Activated naive CD8-positive, alpha-beta T cell treated with anti-CD3 and anti-CD28 coated beads, Interleukin-2, amount 10 ng/mL, durations not matched to agents 7 days and 5 days (primary cell): ENCODE measurements at places on chromosomes 5 and 9. TPM values are rescaled to one million over a fixed set of nuclear protein-coding genes. Genes with fewer than 3 reads are reported as not detected.
A peak's percentile ranks its signal among the peaks of the same experiment; 100 is the strongest.

- peak within 1 kb of the TSS; percentile 89 for H3K4me3 ChIP-seq
- H3K27ac ChIP-seq: peak within 1 kb of the TSS; percentile 69
- H3K36me3 ChIP-seq: no peaks in the 10 kb centered on the region
- H3K27me3 ChIP-seq: peaks cover 10% of the 10 kb centered on the region
Observed at GRCh38 chr9:35489313-35490154, at the start of gene RUSC2. TSS of gene RUSC2 (plus strand) at chr9:35490111. CDS start at chr9:35546522, 56,411 bp downstream.

Gene NOL8
- total RNA-seq: 69.2 TPM

DNA sequence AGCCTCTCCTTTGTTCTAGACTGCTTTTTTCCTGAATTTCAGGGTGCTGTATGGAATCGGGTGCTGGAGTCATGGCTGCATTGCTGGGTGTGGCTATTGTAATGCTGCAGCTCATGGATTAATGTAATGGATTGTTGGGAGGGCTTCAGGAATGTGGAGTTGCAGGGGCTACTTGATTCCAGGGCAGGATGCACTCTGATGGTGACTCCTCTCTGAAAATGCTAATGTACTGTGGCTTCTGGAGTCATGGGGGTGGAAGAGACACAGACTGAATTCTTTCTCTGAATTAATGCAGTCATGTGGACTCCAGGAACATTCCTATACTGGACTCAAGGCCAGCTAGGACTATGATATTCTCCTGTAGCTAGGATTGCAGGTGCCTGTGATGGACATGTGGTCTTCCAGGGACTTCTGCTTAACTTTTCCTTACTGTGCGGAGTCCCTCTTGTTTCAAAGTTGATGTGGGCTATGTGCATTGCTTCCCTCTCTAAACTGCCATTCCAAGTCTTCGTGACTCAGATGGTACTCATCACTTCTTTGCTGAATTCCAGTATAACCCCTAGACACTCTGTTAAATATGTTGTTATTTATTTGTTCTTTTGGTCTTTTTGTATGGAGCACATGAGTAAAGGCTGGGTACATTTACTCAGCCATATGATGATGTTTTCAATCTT, 396.2 kb downstream of the KCTD16 start:
- H3K27ac ChIP-seq: no peak overlapping the region
- H3K4me1 ChIP-seq: no peaks in the 10 kb centered on the region
- H3K4me3 ChIP-seq: no peak overlapping the region
- no peaks in the 10 kb centered on the region for H3K36me3 ChIP-seq

Gene SMIM3
- total RNA-seq: 16.8 TPM

- no peaks in the 10 kb centered on the region for H3K4me1 ChIP-seq
Observed at GRCh38 chr5:98700730-98701129, 72.7 kb upstream of the RGMB start.

GRCh38 chr9:114947058-114947457, 16.7 kb upstream of the TNFSF8 start:
- peak overlapping the region; percentile 13 for H3K4me3 ChIP-seq
- H3K4me1 ChIP-seq: peaks cover 22% of the 10 kb centered on the region
- H3K36me3 ChIP-seq: peaks cover 38% of the 10 kb centered on the region
- no peaks in the 10 kb centered on the region for H3K27me3 ChIP-seq
- no peak for DNase-seq
- peak overlapping the region; percentile 0 for H3K27ac ChIP-seq

DNA sequence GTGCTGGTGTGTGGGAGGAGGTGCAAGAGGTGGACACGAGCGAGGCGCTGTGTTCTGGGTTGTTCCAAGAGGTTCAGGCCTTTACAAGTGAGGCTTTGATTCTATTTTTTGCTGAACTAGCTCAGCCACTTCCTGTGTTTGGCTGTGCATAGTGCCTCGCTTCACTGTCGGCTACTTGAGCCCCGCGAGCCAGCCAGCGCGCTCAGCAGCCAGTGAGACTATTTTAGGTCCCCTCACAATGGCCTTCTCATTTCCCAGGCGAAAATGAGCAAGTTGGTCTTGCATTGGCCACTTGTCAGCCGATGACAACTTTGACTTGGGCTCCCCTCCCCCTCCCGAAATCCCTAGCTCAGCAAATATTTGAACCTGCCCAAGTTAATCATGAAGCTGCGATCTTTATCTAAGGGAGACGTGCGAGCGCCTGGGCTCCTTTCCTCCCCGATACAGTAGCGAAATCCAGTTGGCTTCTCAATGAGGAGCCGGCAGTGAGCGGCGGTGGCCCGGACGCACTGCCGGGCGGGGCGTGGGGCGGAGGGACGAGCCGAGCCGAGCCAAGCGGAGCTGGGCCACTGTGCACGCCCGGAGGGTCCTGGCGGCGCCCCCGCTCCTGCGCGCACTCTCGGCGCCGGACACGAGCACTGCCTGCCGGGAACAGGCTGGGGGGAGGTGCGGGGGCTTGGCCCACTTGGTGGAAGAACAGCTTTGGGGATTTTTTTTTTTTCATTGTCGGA, 72.6 kb downstream of the PIK3R1 start:
- H3K27ac ChIP-seq: peak overlapping the region; percentile 95
- H3K4me1 ChIP-seq: peaks cover 67% of the 10 kb centered on the region
- DNase-seq: peak; percentile 70

DNA sequence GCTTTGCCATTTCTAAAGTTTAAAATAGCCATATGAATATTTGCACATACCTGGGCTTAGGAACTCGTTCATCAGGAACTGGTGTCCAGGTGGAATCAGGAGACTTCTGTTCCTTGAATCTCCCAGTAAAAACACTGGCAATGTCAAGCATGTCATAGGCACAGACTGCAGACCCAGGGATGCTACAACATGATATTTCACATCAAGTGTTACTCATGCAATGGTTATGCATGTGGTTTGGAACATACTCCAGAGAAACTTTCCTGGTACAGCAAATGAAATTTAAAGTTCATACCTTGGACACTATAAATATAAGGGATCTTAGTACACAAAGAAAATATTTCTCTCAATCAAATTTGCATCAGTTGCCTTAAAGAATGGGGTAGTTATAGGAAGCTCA, 92.2 kb downstream of the SEMA6A start:
- peaks cover 6% of the 10 kb centered on the region for H3K4me1 ChIP-seq
- no peak overlapping the region for H3K4me3 ChIP-seq
- DNase-seq: no peak

GRCh38 chr5:59254055-59254687, 639.4 kb downstream of the PDE4D start:
- H3K27ac ChIP-seq: no peak overlapping the region
- H3K4me1 ChIP-seq: no peaks in the 10 kb centered on the region
- H3K4me3 ChIP-seq: no peak overlapping the region
- no peaks in the 10 kb centered on the region for H3K36me3 ChIP-seq

DNA sequence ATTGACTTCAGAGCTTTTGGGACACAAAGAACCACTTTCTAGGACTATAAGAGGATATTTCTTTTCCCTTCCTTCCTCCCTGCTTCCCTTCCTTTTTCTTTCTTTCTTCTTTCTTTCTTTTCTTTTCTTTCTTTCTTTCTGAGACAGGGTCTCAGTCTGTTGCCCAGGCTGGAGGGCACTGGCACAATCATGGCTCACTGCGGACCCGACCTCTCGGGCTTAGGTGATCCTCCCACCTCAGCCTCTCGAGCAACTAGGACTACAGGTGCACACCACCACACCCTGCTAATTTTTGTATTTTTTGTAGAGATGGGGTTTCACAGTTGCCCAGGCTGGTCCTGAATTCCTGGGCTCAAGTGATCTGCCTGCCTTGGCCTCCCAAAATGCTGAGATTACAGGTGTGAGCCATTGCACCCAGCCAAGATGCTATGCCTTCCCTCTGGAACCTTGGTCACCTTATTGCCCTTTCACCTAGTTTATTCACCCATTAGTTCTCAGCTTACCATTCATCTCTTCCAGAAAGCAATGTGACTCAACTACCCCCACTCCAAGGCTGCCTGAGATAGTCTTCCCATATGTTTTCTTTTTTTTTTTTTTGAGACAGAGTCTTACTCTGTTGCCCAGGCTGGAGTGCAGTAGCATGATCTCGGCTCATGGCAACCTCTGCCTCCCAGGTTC, 10.1 kb downstream of the PLIN2 start:
- H3K4me1 ChIP-seq: peaks cover 2% of the 10 kb centered on the region
- H3K27ac ChIP-seq: peak overlapping the region; percentile 18
- peaks cover 46% of the 10 kb centered on the region for H3K36me3 ChIP-seq
- no peak for DNase-seq

- peaks cover 2% of the 10 kb centered on the region for H3K27me3 ChIP-seq
- peaks cover 45% of the 10 kb centered on the region for H3K4me1 ChIP-seq
- DNase-seq: no peak
- peak overlapping the region; percentile 35 for H3K4me3 ChIP-seq
Observed at GRCh38 chr9:69822116-69822750, 1.6 kb downstream of the CFAP95 start.

- H3K27ac ChIP-seq: no peak overlapping the region
- DNase-seq: no peak
- H3K36me3 ChIP-seq: no peaks in the 10 kb centered on the region
- H3K4me1 ChIP-seq: no peaks in the 10 kb centered on the region
- H3K4me3 ChIP-seq: no peak overlapping the region
Observed at GRCh38 chr9:13970426-13970825, 343.5 kb downstream of the NFIB start.

DNA sequence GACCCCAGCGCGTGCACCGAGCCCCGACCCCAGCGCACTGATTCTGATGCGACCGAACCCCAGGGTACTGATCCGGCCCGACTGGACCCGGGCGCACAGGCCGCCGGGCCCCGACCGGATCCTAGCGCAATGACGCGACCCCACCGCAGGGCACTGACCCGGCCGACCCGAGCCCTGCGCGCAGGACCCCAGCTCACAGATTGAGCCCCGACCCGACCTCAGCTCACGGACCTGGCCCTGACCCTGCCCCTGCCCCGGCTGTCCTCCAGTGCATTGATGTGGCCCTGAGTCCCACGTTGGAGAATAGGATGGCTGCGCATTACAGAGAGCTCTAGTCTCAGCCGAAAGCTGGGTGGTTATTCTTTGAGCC, 438 bp downstream of the TRIP13 start:
- peak overlapping the region; percentile 84 for H3K4me3 ChIP-seq
- no peaks in the 10 kb centered on the region for H3K27me3 ChIP-seq
- H3K27ac ChIP-seq: peak overlapping the region; percentile 76
- DNase-seq: no peak

- no peaks in the 10 kb centered on the region for H3K27me3 ChIP-seq
- peak; percentile 88 for DNase-seq
- peak overlapping the region; percentile 90 for H3K4me3 ChIP-seq
- peak overlapping the region; percentile 93 for H3K27ac ChIP-seq
Observed at GRCh38 chr9:94030318-94031179, 53.7 kb upstream of the PTPDC1 start.

Gene SYNPO
- total RNA-seq: 0.28 TPM

Gene IPO11
- total RNA-seq: 26.6 TPM

- H3K27me3 ChIP-seq: no peaks in the 10 kb centered on the region
- H3K27ac ChIP-seq: no peak overlapping the region
- peaks cover 1% of the 10 kb centered on the region for H3K4me1 ChIP-seq
- no peak overlapping the region for H3K4me3 ChIP-seq
- H3K36me3 ChIP-seq: peaks cover 8% of the 10 kb centered on the region
Observed at GRCh38 chr5:37436146-37436934, 57.2 kb downstream of the WDR70 start.

GRCh38 chr5:135018457-135018856, 15.6 kb downstream of the PITX1 start:
- no peak overlapping the region for H3K4me3 ChIP-seq
- no peak for DNase-seq
- peaks cover 23% of the 10 kb centered on the region for H3K27me3 ChIP-seq

Gene GNA14
- not detected for total RNA-seq

- H3K27ac ChIP-seq: no peak overlapping the region
- peaks cover 9% of the 10 kb centered on the region for H3K4me1 ChIP-seq
- peaks cover 58% of the 10 kb centered on the region for H3K27me3 ChIP-seq
Observed at GRCh38 chr5:78647351-78647818, 1.2 kb downstream of the LHFPL2 start.

Gene APC
- total RNA-seq: 33.6 TPM

DNA sequence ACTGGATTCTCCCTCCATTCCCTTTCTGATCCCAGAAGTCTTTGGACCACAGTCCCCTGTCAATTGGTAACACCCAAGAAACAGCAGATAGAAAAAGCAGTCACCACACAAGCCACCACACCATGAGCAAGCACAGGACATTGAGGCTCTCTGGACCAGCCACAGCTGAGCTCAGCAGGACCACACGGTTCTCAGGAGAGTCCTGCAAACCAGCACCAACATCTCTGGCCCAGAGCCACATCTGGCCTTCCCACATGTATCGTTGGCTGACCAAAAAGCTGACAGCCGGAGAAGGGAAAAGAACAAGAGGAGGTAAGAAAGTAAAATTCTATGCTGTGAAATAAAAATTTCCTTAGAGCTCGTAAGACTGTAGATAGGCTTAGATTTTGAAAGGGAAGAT, 56.7 kb downstream of the KLHL3 start:
- H3K4me1 ChIP-seq: no peaks in the 10 kb centered on the region
- no peak for DNase-seq
- H3K4me3 ChIP-seq: no peak overlapping the region
- no peaks in the 10 kb centered on the region for H3K27me3 ChIP-seq
- peaks cover 28% of the 10 kb centered on the region for H3K36me3 ChIP-seq

Gene GGTA1
- not detected for total RNA-seq

Gene FOXD4L4
- 0.28 TPM for total RNA-seq

Gene SPATA31C1
- not detected for total RNA-seq

- peaks cover 14% of the 10 kb centered on the region for H3K4me1 ChIP-seq
- H3K4me3 ChIP-seq: peak overlapping the region; percentile 75
- peaks cover 76% of the 10 kb centered on the region for H3K27me3 ChIP-seq
- H3K36me3 ChIP-seq: peaks cover 9% of the 10 kb centered on the region
Observed at GRCh38 chr5:113488645-113489184, 462 bp upstream of the MCC start.
